Stimulated activated CD8-positive, alpha-beta memory T cell treated with anti-CD3 and anti-CD28 coated beads, Interleukin-7, amount 100 ng/mL, for 4 hours (primary cell): ENCODE measurements at places on chromosomes 11 and 22.

- DNase-seq: no peak
Observed at GRCh38 chr22:49986325-49986724, 25.8 kb downstream of the PIM3 start.

GRCh38 chr11:99554232-99554903 lies 533.6 kb downstream of the CNTN5 start:
- no peak for DNase-seq

DNA sequence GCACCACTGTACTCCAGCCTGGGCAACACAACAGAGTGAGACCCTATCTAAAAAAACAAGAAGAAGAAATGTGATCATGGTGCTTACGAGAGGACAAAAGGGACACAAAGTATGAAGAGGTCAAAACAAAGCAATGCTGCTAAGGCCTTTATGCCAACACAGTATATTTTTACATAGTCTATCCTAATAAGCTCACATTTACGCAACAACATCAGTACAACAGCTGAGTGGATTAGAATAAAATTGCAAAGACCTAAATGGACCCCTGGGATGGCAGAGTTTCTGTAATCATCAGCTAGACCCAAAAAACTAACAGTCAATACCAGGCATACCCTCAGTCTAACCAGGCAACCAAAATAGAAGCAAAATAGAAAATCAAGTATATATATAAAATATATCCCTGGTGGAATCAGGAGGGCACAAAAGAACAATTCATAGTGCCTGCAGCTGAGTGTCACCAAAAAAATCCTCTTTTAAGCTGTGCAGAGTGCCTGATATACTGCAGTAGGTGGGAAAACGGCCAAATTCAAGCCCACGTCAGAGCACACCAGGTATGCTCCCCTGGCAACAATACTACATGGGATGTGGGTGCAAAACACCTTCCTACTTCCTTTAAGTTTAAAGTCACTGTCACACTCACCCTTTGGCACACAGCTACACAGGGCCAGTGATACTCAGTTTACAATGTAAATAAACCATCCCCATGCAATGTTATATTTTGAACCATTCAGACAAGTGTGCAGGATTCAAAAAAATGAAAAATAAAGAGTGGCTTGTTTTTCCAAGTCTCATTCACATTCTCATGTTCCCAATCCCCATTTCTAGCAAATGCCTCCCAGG lies 57.8 kb downstream of the RBFOX2 start:
- DNase-seq: no peak

- no peak for DNase-seq
Observed at GRCh38 chr11:7546324-7546791, 32.6 kb downstream of the PPFIBP2 start.

DNA sequence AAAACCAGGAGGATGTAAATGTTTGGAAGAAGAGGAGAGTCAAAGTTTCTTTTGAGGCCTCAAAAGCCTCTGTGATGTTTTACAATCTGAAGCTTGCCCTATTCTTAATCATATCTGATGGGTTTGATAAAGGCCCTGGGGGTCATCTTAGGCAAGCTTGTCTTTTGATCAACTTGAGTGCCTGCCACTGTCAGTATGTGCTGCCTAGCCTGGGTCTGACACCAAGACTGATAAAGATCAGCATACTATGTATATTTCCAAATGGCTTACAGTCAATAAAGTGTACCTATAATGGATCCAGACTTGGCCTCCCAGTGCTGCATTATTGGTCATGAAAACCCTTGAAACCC lies 12.7 kb downstream of the EHF start:
- DNase-seq: no peak
